Sigmoid colon (tissue), 7 donors: ENCODE measurements at places on chromosomes 5 and 9. TPM values are rescaled to one million over a fixed set of nuclear protein-coding genes. Genes with fewer than 3 reads are reported as not detected.

LRRC26 gene
- polyA plus RNA-seq, result 6.3 TPM

PCDHGA3 gene
- polyA plus RNA-seq, result 0.60 TPM

HIGD2A gene
- 354 TPM for polyA plus RNA-seq

FAXDC2 gene
- polyA plus RNA-seq, result 13.3 TPM

FAM81B gene
- not detected for polyA plus RNA-seq

MLANA gene
- polyA plus RNA-seq, result not detected

NMUR2 gene
- not detected for polyA plus RNA-seq

FGF10 gene
- 8.4 TPM for polyA plus RNA-seq

HCN1 gene
- polyA plus RNA-seq, result 0.09 TPM

LRRC19 gene
- polyA plus RNA-seq, result 25.9 TPM

SOHLH1 gene
- polyA plus RNA-seq, result not detected

PIP5K1B gene
- polyA plus RNA-seq, result 72.6 TPM

MYOZ3 gene
- polyA plus RNA-seq, result 0.60 TPM

PHF24 gene
- not detected for polyA plus RNA-seq

SLC6A7 gene
- polyA plus RNA-seq, result 0.60 TPM

NR6A1 gene
- polyA plus RNA-seq, result 0.60 TPM

ZNF300 gene
- polyA plus RNA-seq, result 0.46 TPM

OTULIN gene
- 6.7 TPM for polyA plus RNA-seq

MED27 gene
- polyA plus RNA-seq, result 18.0 TPM

FRRS1L gene
- 0.61 TPM for polyA plus RNA-seq

C9orf152 gene
- 58.5 TPM for polyA plus RNA-seq

DMGDH gene
- polyA plus RNA-seq, result not detected

SVEP1 gene
- polyA plus RNA-seq, result 0.23 TPM

PDE6A gene
- 2.8 TPM for polyA plus RNA-seq

TRPM3 gene
- polyA plus RNA-seq, result not detected

LMX1B gene
- not detected for polyA plus RNA-seq

ZNF366 gene
- 0.60 TPM for polyA plus RNA-seq

CCNJL gene
- 18.7 TPM for polyA plus RNA-seq

PRR7 gene
- polyA plus RNA-seq, result 3.7 TPM

EXOC3 gene
- 60.9 TPM for polyA plus RNA-seq

MCTP1 gene
- polyA plus RNA-seq, result 3.2 TPM
